Femur (tissue), 1 donor: ENCODE measurements at places on chromosomes 4 and X.
A peak's percentile ranks its signal among the peaks of the same experiment; 100 is the strongest.

DNA sequence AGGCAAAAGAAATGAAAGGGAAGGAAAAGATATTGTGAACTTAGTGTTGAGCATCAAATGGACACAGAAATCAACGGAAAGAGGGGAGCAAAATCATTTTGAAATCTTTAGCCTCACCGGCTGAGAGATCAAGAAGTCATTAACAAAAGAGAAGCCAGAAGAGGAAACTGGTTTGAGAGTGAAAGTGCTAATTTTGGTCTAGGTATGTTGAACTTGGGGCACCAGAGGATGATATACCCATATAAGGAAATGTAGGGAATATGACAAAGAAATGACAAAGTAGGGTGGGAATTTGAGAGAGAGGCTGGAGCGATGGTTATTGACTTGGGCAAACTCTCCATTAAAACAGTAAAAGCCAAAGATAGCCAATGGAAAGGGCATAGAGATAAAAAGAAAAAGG, 183.4 kb upstream of the ATOH1 start:
- no peak for DNase-seq

DNA sequence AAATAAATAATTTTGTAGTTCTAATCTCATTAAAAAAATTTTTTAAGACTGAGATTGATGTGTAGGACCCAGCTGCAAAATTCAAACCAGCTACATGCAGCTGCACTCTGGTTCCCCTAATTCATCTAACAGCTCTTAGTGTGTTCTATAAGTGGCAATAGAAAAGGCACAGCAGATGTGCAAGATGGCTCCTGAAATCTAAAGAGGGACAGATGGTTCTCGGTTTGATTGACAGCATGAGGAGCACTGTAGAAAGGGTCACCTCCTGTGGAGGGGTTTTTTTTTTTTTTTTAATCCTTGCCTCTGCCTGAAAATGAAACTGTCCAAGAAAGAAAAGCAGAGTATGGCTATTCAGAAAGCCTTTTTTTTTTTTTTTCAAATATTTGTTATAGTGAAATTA, 16.9 kb upstream of the OCIAD1 start:
- no peak for DNase-seq

GRCh38 chrX:39499996-39500395, 597.8 kb downstream of the BCOR start:
- no peak for DNase-seq

- no peak for DNase-seq
Measured at GRCh38 chrX:85505801-85506200, 126.3 kb upstream of the POF1B start.

DNA sequence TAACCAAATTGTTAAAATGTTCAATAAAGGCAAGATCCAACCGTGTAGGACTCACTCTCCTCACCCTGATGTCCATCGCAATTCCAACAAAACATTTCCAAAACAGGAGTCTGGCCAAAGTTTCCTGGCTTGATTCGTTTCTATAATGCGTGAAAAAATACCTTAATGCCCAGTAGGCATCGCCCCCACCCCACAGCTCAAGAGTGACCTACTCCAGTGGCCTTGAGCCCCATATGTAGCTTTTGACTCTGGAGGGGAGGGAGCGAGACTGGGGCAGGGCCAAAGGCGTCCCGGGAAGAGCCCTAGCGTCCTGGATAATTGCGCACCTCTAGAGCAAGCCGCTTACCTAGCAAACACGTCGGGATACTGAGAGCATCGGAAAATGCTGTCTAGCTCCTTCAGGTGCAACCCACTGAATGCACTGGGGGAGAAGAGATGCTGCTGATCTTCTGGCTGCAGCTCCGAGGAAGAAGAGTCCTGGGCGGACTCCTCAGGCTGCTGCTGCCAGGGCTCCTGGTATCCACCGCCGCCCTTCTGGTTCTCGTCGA, 55.6 kb upstream of the NKAP start:
- no peak for DNase-seq

- no peak for DNase-seq
Measured at GRCh38 chr4:16023776-16024408, 59.9 kb downstream of the PROM1 start.

DNA sequence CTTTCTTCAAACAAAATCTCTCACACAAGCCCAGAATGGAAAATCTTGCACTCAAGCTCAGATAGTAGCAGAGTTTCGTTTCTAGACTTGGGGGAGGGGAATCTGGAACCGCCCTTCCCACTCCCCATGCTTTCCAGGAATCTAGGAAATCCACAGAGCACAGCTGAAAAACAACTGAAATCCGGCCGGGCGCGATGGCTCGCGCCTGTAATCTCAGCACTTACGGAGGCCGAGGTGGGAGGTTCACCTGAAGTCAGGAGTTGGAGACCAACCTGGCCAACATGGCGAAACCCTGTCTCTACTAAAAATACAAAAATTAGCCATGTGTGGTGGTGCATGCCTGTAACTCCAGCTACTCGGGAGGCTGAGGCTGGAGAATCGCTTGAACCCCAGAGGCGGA, 127.3 kb upstream of the SLC34A2 start:
- no peak for DNase-seq

- peak; percentile 59 for DNase-seq
Measured at GRCh38 chr4:16516796-16517439, 290.6 kb upstream of the TAPT1 start.

GRCh38 chr4:20019310-20020015, 232.2 kb upstream of the SLIT2 start:
- no peak for DNase-seq

GRCh38 chr4:145679991-145680455, at the start of gene C4orf51:
Gene C4orf51, plus strand, starts transcription at chr4:145680146. Its CDS starts 58 bp downstream, at chr4:145680204.
- no peak for DNase-seq

- no peak for DNase-seq
Measured at GRCh38 chrX:17584248-17584681, 153.0 kb upstream of the SCML1 start.

DNA sequence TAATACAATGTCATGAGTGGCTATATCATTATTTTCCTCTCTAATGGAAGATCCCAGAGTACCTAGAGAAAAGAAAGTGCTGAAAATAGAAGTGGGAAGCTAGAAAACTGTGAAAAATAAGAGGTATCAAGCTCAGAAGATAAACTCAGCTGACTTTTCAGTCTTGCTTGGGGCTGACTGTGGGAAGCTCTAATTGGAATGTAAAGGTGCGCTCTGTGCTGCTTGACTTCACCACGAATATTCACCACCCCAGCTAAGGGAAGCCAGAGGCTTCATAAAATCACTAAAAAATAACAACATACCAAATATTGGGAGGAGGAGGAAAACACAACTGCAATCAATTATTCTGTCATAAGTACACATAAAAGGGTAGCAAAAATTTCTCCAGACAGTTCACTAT, 25.1 kb downstream of the NDST3 start:
- no peak for DNase-seq

- no peak for DNase-seq
Measured at GRCh38 chr4:186621959-186622553, 66.7 kb upstream of the MTNR1A start.

GRCh38 chrX:6468706-6469105, 66.2 kb downstream of the VCX3A start:
- DNase-seq, result no peak

GRCh38 chrX:154458954-154459778, 1.1 kb downstream of the PLXNA3 start:
- peak; percentile 64 for DNase-seq

GRCh38 chr4:8472689-8473197, 32.2 kb downstream of the TRMT44 start:
- DNase-seq, result peak; percentile 69

- DNase-seq, result peak; percentile 60
Measured at GRCh38 chrX:136204571-136204970, 46.6 kb downstream of the MAP7D3 start.

GRCh38 chr4:142124874-142125273, 488.5 kb downstream of the IL15 start:
- DNase-seq, result no peak

DNA sequence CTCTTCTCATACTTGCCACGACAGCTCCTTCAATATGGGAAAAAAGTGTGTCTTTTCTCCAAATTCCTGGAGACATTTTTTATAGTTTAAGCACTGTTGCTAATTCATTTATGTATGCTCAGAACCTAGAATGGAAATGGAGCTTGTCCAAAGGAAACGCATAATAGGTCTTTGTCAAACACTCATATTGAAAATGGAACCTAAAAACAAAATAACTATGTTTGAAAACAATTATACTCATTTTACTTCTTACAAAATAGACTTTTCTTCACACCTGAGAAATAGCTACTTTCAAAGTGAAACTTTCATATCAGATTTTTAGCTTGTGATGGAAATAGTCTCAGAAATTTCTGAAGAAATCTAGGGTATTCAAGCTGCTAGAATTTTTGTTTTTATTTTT, 529.7 kb upstream of the BOD1L1 start:
- DNase-seq, result no peak

- no peak for DNase-seq
Measured at GRCh38 chr4:32191961-32192360, 1471.8 kb downstream of the PCDH7 start.

- no peak for DNase-seq
Measured at GRCh38 chrX:154873329-154873728, 12.8 kb upstream of the F8A1 start.

DNA sequence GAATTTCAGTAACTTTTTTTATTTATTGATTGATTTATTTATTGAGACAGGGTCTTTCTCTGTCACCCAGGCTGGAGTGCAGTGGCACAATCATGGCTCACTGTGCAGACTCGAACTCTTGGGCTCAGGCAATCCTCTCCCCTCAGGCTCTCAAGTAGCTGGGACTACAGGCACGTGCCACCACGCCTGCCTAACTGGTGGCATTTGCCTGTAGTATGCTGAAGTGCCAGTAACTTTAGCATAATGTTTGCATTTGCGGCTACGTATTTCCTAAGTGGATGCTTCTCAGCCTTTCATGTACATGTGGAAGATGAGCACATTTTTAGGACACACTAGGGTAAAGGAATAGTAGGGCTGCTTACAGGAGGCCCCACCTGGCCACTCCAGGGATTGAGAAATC, 45.3 kb upstream of the ATXN3L start:
- DNase-seq, result no peak

GRCh38 chr4:10033191-10033881, 12.0 kb upstream of the SLC2A9 start:
- peak; percentile 25 for DNase-seq

DNA sequence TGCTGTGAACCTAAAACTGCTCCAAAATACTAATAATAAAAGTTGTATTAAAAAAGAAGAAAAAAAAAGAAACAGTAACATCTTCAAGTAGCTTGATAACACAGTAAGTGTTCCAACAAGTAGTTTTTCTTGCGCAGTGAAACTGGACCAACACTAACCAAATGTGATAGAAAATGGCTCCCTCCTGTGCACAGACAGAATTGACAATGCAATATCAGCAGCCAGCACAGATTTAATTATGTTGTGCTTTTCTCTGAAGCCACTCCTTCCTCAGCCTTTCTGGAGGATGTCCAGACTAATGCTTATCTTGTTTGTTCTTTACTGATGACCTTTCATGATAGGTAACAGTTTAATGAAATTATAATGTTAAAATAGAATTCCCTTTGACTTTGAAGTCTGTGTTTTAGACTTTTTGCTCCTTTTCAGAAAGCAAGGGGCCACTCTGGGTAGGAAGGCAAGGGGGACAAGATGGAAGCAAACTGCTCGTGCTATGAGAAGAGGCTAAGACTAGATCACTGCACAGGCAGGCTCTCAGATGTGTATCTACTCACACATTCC, 147.1 kb upstream of the RPL34 start:
- no peak for DNase-seq

DNA sequence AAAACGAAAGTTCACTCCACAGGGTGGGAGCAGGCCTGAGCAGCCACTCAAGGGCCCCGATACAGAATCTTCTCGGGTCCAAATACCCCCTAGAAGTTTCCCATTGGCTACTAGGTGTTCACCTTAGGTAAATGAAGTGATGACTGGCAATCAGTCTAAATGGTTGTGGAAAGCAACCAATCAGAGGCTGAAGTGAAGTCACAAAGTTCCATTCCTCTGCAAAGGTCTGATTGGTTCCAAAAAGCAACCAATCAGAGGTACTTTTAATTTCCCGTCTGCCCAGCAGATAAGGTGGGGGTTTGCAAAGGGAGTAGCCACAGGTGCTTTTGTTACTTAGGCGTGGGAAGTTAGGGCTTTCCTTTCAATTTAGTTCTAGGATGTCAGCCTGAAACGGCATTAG, 58.2 kb upstream of the NKAP start:
- DNase-seq, result no peak

DNA sequence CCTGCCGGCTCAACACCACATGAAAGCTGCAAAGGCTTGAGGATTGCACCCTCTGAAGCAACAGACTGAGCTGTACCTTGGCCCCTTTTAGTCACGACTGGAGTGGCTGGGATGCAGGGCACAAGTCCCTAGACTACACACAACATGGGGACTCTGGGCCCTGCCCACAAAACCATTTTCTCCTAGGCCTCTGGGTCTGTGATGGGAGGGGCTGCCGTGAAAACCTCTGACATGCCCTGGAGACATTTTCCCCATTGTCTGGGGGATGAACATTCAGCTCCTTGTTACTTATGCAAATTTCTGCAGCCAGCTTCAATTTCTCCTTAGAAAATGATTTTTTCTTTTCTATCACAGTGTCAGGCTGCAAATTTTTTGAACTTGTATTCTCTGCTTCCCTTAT, 123.5 kb upstream of the SMARCAD1 start:
- no peak for DNase-seq

DNA sequence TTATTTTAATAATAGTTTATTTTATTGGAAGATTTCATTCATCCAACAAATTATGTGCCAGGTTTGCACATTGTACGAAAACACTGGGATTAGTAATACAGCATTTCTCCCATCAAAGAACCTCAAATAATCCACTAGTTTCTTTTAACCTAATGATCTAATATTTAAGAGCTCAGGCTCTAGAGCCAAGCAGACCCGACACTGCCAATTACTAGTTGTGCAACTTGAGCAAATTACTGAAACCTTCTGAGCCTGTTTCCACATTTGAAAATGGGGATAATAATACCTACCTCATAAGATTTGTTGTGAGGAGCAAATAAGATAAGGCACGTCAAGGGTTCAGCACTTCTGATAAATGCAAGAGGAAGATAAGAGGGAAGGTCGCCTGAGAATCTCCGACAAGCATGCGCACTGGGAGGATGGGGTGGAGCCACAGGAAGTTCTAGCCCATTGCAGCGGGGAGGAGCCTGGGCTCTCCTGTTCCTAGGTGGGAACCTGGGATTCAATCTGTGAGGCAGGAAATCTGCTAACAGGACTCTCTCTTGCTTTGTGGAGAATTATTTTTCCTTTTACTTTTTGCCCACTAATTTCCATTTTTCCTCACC, 141.5 kb upstream of the SMAD1 start:
- no peak for DNase-seq

DNA sequence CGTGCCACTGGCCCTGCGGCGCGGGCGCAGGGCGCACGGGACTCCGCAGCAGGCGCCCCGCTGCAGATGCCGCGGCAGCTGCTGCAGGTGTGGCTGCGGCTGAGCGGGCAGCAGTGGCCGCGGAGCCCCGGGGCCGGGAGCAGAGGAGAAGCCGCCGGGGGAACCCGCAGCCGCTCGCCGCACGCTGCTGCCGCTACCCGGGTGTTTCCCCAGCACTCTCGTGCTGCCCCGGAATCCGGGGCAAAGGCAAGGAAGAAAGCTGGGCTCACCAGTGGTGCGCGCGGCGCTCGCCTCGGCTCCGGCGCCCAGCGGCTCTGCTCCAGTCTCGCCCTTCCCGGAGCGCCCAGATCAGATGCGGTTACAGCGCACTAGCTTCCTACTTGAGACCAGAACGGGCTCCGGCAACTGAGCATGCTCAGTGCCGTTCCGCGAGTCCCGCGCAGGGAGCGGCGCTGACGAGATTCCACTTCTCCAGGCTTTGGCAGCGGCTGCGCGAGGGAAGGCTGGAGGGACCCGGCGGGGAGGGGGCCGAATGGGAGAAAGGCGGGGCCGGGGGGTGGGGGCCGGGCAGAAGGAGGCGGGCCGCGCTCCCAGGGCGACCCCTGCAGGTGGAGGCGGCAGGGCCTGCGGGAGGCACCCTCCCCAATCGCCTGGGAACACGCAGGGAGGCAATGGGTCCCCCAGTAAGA, at the start of gene APBB2:
Gene APBB2 (minus strand): TSS at position 407 of the 689 bp plus-strand sequence. CDS start 181,288 bp downstream, outside the sequence.
- DNase-seq, result peak; percentile 98
